CD8-positive, alpha-beta memory T cell (primary cell): ENCODE measurements at places on chromosomes 11 and 22.

- DNase-seq, result no peak
These were observed 13.6 kb downstream of the SCARF2 start for GRCh38 chr22:20423906-20424551.

GRCh38 chr11:9230296-9230695 is 34.9 kb downstream of the DENND5A start:
- DNase-seq, result no peak

DNA sequence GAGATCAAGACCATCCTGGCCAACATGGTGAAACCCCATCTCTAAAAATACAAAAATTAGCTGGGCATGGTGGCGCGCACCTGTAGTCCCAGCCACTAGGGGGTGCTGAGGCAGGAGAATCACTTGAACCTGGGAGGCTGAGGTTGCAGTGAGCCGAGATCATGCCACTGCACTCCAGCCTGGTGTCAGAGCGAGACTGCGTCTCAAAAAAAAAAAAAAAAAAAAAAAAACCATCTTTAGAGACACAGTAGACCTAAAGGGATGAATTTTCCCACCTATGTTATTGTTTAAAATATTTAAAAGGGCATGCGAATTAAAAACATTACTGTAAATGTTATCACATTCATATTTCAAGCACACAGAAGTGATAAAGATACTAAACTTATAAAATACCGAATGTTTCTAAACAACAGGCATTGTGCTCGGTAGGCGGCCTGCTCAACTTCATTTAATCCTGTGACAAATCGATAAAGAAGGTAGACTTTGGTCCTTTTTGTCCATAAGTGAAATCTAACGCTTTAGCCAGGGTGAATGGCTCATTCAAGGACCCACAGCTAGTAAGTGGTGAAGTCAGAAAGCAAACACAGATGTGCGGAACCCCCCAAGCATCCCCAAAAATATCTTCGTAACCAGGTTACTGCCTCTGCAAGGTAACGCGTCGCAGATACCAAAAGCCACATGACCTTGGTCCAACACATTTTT is 16.1 kb downstream of the NCAPD3 start:
- DNase-seq, result peak; percentile 76

GRCh38 chr22:31937341-31937740 is 7.0 kb upstream of the YWHAH start:
- DNase-seq, result no peak
